Activated CD4-positive, alpha-beta memory T cell treated with anti-CD3 and anti-CD28 coated beads for 36 hours (primary cell): ENCODE measurements at places on chromosomes 6 and 20.

- DNase-seq: no peak
These were observed 298.1 kb downstream of the LAMA2 start for GRCh38 chr6:129181001-129181400.

DNA sequence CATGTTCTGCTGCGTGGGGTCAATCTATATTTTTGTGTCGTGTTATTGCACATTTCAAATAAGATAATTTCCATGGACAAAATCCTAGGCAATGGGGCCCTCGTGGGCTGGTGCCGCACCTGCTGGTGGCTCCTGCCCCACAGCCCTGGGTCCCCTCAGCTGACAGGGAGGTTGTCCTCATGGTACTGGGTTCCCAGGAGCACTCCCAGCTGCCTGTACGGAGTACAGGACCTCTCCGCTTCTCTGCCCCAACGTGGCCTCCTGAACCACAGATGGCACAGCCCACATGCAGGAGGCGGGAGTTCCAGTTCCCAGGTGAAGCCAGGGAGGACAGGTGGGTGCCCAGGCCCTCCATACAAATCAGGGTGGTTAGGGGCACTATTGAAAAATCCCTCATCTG is 243.5 kb downstream of the SMOC2 start:
- DNase-seq: no peak

GRCh38 chr6:111713236-111713635 is 107.6 kb upstream of the TRAF3IP2 start:
- no peak for DNase-seq

GRCh38 chr6:168273441-168274036 is 46.0 kb downstream of the DACT2 start:
- no peak for DNase-seq

GRCh38 chr6:33904050-33904746 is 100.4 kb upstream of the MLN start:
- peak; percentile 89 for DNase-seq

DNA sequence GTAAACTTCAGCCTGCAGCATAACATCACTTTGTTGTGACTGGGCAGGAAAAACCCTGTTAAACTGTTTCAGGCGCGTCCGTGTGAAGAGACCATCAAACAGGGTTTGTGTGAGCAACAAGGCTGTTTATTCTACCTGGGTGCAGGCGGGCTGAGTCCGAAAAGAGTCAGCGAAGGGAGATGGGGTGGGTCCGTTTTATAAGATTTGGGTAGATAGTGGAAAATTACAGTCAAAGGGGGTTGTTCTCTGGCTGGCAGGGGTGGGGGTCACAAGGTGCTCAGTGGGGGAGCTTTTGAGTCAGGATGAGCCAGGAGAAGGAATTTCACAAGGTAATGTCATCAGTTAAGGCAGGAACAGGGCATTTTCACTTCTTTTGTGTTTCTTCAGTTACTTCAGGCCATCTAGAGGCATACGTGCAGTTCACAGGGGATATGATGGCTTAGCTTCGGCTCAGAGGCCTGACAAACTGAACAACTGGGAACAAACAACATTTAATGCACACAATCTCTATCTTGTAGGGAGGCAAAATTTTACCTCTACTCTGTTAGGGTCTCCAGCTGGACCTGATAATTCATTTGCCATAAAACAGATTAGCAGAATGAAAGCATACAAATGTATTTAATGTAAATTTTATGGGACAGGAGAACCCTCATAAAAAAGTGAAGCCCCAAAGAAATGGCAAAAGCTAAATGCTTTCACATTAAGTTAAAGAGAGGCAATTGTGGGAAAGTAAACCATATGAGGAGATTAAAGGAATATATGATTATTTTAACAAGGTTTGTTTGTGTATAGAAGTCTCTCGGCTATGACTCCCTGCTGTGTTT is 58.3 kb upstream of the HFE start:
- no peak for DNase-seq

GRCh38 chr6:81838724-81839426 is 86.4 kb upstream of the TENT5A start:
- no peak for DNase-seq
